ENCODE measurements at places on chromosomes 2 and 18. TPM values are rescaled to one million over a fixed set of nuclear protein-coding genes. Genes with fewer than 3 reads are reported as not detected.

CRYGC gene
- total RNA-seq = not detected

AFG3L2 gene
- total RNA-seq = 50.7 TPM

C2orf49 gene
- total RNA-seq = 12.4 TPM

MAIP1 gene
- 33.9 TPM for total RNA-seq

FSIP2 gene
- 2.6 TPM for total RNA-seq

MALL gene
- 11.5 TPM for total RNA-seq

AQP12A gene
- total RNA-seq = not detected

KCNF1 gene
- total RNA-seq = 0.70 TPM

AP1S3 gene
- total RNA-seq = 21.9 TPM

HOXD9 gene
- 50.0 TPM for total RNA-seq

RNU2-63P gene
- total RNA-seq = 29.7 TPM

TNFAIP6 gene
- total RNA-seq = 2.9 TPM

CHST9 gene
- total RNA-seq = 1.6 TPM

MATN3 gene
- 1.5 TPM for total RNA-seq

SCYGR4 gene
- not detected for total RNA-seq

CD226 gene
- 2.9 TPM for total RNA-seq

TNFRSF11A gene
- total RNA-seq = 6.2 TPM

UPP2 gene
- 2.4 TPM for total RNA-seq

CYP27A1 gene
- 45.4 TPM for total RNA-seq

TRPM8 gene
- total RNA-seq = not detected

VIT gene
- 0.88 TPM for total RNA-seq

UGT1A10 gene
- not detected for total RNA-seq

ITGAV gene
- total RNA-seq = 73.6 TPM

HES6 gene
- 6.5 TPM for total RNA-seq

MAT2A gene
- 129 TPM for total RNA-seq

ST6GAL2 gene
- total RNA-seq = 21.7 TPM

SP140 gene
- 0.47 TPM for total RNA-seq

FEV gene
- 1.3 TPM for total RNA-seq

LONRF2 gene
- total RNA-seq = 4.3 TPM

RAX gene
- not detected for total RNA-seq

M1AP gene
- 0.47 TPM for total RNA-seq

TTC21B gene
- total RNA-seq = 73.9 TPM

CBLN2 gene
- total RNA-seq = 2.3 TPM

GPR45 gene
- total RNA-seq = not detected

INO80D gene
- total RNA-seq = 19.8 TPM

MBP gene
- total RNA-seq = 26.3 TPM

SULT1C2 gene
- 47.5 TPM for total RNA-seq

BCL2 gene
- 39.3 TPM for total RNA-seq

RGPD4 gene
- not detected for total RNA-seq

CYTIP gene
- total RNA-seq = 16.8 TPM

TMEM185B gene
- total RNA-seq = 34.2 TPM

NRP2 gene
- total RNA-seq = 67.3 TPM

LRRC30 gene
- total RNA-seq = 6.4 TPM
